ENCODE measurements at places on chromosomes 2 and 18.
A peak's percentile ranks its signal among the peaks of the same experiment; 100 is the strongest.

DNA sequence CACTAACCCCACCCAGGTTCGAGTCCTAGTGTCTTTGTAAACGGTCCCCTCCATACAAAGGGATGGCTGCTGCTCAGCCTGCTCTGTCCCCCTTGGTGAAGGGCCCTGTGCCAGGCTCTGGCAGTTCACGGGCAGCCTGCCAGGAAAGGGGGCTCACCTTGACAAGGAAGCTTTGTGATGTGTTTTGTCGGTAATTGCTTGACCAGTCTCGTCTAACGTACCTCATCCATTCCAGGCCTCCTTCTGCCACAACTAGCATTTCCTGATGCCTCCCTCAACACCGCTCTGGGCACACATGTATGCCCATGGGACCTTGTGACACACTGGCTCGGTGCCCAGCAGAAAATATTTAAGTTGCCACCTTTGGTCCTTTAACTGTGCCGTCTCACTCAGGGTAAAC, 171.9 kb downstream of the KLHL29 start:
- DNase-seq = no peak

GRCh38 chr2:166831930-166832329, 56.4 kb upstream of the XIRP2 start:
- DNase-seq = peak; percentile 16

DNA sequence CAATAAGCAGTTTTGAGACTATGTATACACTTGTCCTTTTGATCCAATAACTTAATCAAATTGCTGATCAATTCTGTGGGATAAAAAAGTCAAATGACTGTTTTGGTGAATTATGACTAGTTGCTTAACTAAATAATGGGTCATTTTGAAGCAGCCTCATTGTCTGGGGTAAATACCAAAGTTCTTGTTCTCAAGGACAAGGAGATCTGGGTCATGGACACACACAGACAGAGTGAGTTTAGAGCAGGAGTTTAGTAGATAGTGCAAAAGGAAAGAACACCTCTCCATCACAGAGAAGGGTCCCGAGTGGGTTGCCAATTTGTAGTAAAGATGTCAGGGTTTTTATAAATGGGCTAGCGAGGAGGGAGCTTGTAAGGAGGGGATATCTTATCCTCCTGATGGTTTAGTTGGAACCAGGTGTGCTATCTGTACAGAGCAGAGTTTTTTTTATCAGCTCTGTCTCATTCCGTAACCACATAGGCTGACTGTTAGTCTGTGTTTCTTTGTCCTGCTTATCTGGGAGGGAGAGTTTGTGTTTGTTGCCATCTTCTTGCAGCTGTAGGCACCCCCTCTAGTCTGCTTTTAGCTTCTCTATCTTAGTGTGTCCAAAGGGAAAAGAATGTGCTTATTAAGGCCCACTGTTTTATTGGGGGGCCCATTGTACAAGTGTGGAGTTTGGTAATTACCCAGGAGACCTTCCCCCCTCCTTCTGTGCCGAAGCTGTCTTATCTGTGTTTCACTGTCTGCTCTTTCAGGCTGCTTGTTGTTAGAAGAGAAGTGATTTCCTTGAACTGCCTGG, 48.7 kb upstream of the C1GALT1C1L start:
- DNase-seq = no peak

DNA sequence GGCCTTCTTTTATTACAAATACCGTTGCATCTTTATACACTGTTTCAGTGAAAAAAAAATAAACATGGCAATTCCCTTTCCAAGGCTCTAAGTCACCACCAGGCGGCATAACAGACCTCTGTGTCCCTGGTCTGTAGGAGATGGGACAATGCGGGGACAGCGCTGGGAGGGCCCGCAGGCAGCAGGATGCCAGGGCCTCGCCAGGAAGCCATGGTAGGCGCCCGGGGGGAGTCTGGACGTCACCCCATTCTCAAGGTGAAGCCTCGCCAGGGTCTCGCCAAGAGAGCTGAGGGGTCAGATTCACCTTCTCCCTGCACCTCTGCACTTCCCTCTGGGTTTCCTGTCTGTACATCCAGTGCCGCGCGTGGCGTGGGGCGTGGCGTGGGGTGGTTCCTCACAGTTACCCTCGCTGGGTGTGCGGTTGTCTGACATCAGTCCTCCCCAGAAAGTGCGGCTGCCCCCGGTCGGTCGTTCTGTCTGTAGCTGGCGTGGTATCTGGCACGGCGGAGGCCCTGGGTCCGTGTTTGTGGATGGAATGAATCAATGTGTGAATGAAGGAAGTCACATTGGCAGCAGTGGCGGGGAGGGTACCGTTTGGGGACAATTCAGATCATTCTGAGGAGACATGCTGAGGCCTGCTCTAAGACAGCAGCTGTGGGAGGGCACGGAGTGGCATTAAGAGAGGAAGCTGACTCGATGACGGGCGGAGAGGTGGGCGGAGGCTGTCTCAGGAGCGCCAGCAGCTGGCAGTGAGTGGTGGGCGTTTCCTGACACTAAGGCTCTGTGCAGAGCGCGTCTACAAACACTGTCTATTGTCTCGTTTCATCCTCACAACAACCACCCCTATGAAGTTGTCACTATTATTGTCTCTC, 46.0 kb downstream of the LRRFIP1 start:
- peak; percentile 79 for DNase-seq

DNA sequence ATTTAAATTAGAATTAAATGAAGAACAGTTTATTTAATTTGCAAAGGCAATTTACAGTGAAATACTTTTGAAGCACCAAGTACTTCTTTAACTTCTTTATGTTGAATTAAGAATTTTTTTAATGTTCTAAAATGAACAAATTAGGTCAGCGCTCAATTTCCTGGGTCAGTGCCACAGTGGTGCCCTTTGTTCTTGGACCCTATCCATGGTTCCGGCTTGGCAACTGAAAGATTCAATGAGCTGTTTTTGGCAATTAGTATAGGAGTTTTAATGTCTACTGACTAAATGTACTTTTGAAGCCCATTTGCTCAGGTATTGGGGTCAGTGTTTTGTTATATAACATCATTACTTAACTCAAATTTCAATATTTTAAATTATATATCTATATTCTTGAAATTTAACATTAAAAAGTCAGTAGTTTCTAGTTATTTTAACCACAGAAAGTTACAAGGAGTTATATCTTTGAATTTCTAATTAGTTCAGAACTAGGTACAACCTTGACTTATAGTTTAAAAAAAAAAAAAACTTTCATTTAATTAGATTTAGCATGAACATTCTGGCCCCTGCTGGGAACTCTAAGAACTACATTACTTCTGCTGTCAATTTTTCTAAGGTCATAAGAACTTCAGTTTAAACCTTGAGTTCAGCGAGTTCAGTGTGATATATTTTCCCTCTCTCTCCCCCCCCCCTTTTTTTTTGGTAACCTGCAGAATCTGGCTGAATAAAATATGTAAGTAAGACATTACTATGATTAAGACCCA, 7.6 kb upstream of the MSTN start:
- peak; percentile 80 for DNase-seq

- DNase-seq = no peak
Observed at GRCh38 chr18:3071676-3072075, 58.7 kb upstream of the LPIN2 start.
